ENCODE measurements at places on chromosomes 3 and 15. TPM values are rescaled to one million over a fixed set of nuclear protein-coding genes. Genes with fewer than 3 reads are reported as not detected.

GRCh38 chr3:8979262-8979661, 16.0 kb upstream of the RAD18 start:
- H3K4me3 ChIP-seq: no peak overlapping the region
- DNase-seq: no peak
- no peaks in the 10 kb centered on the region for H3K4me1 ChIP-seq
- no peaks in the 10 kb centered on the region for H3K27me3 ChIP-seq

DNA sequence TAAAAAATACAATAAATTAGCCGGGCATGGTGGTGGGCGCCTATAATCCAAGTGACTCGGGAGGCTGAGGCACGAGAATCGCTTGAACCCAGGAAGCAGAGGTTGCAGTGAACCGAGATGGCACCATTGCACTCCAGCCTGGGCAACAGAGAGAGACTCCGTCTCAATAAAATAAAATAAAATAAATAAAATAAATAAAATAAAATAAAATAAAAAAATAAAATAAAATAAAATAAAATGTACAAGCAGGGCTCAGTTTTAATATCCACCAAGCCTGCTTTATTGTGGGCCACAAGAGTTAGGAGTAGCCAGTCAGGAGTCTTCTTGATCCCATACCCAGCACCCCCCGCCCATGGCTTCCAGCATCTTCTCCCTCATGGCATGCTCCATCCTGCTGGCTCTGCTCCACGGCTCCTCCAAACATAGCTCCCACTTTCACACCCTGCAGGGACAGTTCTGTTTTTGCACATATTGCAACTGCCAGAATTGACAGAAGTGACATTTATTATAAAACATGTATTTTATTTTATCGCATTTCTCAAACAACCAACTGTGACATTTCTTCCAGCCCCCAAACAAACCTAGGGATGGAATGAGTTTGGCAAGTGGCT, 42.6 kb upstream of the RGMA start:
- H3K4me3 ChIP-seq: no peak overlapping the region
- H3K36me3 ChIP-seq: no peaks in the 10 kb centered on the region
- no peaks in the 10 kb centered on the region for H3K27me3 ChIP-seq
- DNase-seq: no peak
- H3K4me1 ChIP-seq: no peaks in the 10 kb centered on the region

GRCh38 chr3:139835830-139836683, 98.9 kb upstream of the CLSTN2 start:
- no peaks in the 10 kb centered on the region for H3K27me3 ChIP-seq
- H3K4me3 ChIP-seq: no peak overlapping the region
- H3K36me3 ChIP-seq: no peaks in the 10 kb centered on the region
- H3K4me1 ChIP-seq: no peaks in the 10 kb centered on the region

GRCh38 chr3:155572085-155572484, 172.8 kb downstream of the PLCH1 start:
- no peak overlapping the region for H3K4me3 ChIP-seq
- no peaks in the 10 kb centered on the region for H3K4me1 ChIP-seq
- H3K36me3 ChIP-seq: no peaks in the 10 kb centered on the region

The RGMA gene
- total RNA-seq: 0.85 TPM

DNA sequence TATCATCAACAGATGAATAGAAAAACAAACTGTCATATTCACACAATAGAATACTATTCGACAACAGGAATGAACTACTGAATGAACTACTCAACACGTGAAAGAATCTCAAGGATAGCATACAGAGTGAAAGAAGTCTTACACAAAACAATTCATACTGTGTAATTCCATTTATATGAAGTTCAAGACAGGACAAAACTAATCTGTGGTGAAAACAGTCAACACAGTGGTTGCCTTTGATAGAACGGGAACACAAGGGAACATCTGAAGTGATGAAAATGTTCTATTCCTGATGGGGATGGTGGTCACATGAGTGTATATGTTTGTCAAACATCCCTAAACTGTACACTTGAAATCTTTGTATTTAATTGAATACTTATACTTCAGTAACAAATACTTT, 2.6 kb upstream of the SUSD5 start:
- H3K4me3 ChIP-seq: no peak overlapping the region
- no peak overlapping the region for H3K27ac ChIP-seq
- H3K27me3 ChIP-seq: peaks cover 18% of the 10 kb centered on the region
- no peak for DNase-seq
- H3K4me1 ChIP-seq: peaks cover 3% of the 10 kb centered on the region

The LRTM1 gene
- total RNA-seq: 4.3 TPM
